H7 (cell line): ENCODE measurements at places on chromosomes 4 and X. TPM values are rescaled to one million over a fixed set of nuclear protein-coding genes. Genes with fewer than 3 reads are reported as not detected.
A peak's percentile ranks its signal among the peaks of the same experiment; 100 is the strongest.

FAM9B gene
- 0.03 TPM in 1 of 2 replicates, not detected in the other for total RNA-seq

DNA sequence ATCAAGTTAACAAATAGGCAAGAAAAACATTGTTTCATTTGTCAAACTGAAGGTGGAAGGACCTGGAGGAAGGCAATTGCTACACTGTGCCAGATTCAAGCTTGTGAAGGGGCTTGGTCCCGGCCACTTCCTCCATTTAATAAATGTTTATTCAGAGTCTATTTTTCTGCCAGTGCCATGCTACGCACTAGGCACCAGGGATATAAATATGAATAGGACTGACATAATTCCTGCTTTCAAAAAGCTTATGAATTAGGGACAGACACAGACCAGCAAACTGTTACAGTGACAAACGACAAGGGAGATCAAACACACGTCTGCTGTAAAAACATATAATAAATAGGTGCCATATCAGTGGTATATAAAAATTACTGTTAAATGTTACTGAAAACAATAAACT lies 571 bp downstream of the TLR6 start:
- no peak for DNase-seq

ADGRG2 gene
- 7.6 and 7.8 TPM in 2 replicates for total RNA-seq

DNA sequence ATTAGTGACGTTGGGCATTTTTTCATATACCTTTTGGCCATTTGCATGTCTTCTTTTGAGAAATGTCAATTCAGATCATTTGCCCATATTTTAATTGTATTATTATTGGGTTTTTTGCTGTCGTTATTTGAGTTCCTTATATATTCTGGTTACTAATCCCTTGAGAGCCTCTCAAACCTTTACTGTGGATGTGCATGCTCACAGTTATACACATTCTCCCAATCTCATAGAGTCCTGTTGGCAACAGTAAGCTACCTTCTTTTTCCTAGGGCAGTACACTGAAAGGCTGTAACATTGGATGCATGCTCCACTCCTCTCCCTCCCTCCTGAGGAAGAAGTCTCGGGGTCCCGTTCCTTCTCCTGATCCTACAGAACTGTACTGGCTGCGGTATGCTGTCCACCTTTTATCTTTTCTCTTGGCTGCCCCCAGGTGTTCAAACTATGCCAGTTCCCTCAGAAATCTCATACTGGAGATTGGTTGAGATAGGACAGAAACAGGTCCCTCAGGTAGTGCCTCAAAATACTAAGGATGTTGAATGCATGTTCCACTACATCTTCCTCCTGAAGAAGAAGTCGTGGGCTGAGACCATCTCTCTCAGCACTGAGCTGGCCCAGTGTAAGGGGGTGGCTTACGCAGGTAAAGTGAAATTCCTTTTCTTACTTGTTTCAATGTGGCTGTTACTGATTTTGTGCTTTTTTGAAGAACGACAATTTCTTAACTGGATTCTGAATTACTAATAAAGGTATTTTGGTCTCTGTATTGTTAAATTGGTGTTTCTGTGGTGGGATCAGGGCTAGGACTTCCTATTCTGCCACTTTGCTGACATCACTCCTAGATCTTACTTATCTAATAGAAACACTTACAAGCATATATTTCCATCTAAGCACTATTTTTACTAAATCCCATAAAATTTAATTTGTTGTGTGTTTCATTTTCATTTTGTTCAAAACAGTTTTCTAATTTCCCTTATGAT lies 145.4 kb upstream of the HUWE1 start:
- DNase-seq, result peak; percentile 64

GRCh38 chr4:168880811-168881595 lies 129.1 kb downstream of the CBR4 start:
- DNase-seq, result no peak

- no peak for DNase-seq
These were observed 2.5 kb downstream of the RPL34 start for GRCh38 chr4:108622828-108623227.

ADGRG4 gene
- total RNA-seq, result not detected in 2 replicates

- no peak for DNase-seq
These were observed 45.6 kb downstream of the GPC3 start for GRCh38 chrX:133939655-133940302.

DNA sequence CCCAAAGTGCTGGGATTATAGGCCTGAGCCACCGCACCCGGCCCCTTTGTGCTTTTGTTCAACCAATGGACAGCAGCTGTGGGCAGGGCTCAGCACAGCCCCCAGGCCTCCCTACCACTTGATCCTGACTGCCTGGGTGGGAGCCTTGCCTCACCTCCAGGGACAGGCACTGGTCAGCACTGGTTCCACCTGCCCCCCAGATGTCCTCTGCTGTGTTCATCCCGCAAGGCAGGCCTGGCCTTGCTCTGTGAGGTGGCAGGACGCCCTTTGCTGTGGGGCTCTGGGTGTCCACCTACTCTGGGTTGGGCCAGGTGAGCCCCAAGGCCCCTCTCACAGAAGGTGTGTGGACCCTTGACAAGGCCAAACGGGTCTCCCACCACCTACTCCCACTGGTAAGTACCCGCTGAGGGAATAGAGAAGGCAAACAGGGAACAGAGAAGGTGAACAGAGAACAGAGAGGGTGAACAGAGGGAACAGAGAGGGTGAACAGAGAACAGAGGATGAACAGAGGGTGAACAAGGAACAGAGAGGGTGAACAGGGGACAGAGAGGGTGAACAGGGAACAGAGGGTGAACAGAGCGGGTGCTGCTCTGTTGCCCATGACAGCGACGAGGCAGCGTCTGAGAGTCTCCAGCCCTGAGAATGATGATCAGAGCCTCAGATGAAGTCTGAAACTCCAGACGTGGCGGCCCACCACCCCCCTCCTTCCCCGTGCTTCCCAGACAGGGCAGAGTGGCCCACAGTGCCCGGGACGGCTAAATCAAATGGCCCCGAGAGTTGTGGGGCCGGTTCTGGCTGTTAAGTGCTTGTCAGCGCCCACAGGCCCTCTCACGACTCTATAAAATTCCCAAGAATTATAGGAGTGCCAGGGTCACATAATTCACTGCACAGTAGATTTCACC lies 55.0 kb upstream of the NKX1-1 start:
- peak; percentile 56 for DNase-seq

DNA sequence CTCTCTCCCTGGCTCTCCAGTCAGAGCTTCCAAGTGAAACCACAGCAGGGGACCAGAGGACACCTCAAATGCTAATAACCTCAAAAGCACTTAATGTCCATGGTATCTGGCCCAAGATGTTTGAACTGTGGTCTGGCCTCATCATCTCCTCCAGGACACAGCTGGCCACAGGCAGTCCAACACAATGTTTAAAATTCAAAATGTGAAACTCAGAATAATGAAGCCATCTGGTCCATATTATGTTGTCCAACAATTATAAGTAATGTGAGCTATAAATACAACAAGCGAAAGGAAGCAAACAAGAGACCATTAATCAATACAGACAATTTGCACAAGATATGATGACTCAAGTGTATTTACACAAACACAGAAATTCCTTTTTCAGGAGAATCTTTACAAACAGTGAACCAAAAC lies 90.7 kb upstream of the S100G start:
- DNase-seq, result no peak
